ENCODE measurements at places on chromosomes 7 and 10.
A peak's percentile ranks its signal among the peaks of the same experiment; 100 is the strongest.

- no peak for DNase-seq
These were observed 48.5 kb downstream of the MALRD1 start for GRCh38 chr10:19097151-19097550.

GRCh38 chr10:69479240-69480067 lies 28.2 kb downstream of the TSPAN15 start:
- peak; percentile 47 for DNase-seq

DNA sequence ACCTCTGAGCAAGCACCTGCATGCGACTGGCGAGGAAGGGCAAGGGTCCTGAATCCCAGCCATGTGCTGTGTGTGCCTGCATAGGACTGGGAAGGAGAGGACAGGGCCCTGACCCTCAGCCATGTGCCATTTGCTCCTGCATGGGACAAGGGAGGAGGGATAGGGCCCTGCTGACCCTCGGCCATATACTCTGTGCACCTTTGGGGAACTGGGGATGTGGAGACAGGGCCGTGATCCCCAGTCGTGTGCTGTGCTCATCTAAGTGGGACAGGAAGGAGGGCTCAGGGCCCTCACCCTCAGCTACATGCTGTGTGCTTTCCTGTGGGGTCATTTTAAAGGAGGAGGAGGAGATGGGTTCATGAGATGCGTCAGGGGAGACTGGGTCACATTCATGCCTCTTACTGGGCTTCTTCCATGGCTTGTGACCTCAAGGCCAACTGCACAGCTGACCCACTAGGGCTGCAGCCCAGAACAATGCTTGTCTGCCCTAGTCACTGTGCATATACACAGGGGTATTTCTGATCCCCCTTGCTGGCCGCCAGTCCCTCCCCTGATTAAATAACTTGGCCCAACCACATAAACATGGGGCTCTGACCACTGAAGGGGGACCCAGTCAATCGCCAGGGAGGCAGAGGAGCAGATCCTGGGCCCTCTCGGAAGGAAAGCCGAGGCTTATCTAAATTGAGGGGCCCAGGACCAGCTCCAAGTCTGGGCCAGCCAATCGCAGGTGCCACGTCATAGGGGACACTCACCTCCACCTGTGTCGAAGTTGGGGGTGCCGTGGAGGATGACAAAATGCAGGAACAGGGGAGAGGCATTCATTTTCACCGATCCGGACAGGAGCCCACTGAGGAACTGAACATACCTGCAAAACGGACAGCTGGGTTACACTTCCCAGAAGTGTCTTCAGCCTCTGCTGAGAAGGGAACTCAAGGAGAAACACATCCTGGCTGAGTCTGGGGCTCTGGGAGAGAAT lies 167.3 kb downstream of the TNS3 start:
- no peak for DNase-seq

GRCh38 chr7:111561904-111562732 lies at the start of gene IMMP2L:
TSS of gene IMMP2L (minus strand) at chr7:111562492.
- DNase-seq, result peak; percentile 86

GRCh38 chr10:46526682-46527038 lies 29.8 kb downstream of the GPRIN2 start:
- DNase-seq, result no peak

DNA sequence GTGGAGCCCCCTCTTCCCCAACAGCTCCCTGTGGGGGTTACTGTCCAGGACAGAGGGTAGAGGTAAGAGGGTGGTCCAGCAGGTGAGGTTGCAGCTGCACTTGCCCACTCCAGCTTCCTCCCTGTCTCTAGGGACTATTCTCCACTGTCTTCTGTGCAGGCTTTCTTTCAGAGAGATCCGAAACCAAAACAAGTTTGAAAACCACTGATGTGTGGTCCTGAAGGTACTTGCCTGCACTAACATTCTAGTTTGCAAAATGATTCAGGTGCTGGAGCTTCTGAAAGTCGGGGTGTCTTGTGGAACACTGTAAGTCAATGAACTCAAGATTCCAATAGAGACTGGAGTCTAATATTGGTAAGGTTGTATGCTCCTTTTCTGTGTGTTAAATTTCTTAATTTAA lies 63.1 kb downstream of the BLNK start:
- no peak for DNase-seq

DNA sequence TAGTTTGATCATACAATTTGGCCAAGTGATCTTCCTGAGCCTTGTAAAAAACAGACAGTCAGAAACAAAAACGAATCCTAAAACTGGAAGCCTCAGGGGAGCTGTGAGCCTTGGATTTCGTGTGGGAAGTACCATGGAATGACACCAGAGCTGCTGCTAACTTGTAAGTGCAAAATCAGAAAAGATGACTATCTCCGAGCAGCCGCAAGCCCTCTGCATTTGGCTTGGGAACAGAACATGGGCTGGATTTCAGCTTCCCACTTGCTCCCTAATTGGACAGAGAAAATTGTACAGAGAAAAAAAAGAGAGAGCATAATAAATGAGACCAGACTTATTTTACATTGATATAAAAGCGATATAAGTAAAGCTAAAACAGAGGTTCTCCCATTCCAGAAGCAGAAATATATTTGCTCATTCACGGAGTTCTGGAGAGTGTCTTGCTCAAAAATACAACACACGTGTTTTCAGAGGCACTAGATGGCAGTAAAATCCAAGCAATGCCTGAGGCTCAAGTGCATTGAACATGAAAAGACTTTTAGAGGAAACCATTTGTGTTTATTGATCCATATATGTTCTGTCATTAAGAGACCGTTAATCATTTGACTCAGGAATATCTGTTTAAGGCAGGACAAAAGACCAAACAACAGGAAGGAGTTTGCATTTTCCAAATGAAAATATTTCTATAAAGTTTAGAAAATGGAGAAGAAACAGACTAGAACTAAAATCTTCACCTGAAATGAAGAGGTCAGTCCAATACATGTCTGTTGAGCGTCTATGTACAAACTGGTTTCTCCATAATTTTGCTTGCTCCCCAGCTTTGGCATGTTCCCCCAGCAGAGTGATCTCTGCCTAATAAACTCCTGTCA lies 78.3 kb upstream of the SLC26A5 start:
- DNase-seq, result peak; percentile 40

DNA sequence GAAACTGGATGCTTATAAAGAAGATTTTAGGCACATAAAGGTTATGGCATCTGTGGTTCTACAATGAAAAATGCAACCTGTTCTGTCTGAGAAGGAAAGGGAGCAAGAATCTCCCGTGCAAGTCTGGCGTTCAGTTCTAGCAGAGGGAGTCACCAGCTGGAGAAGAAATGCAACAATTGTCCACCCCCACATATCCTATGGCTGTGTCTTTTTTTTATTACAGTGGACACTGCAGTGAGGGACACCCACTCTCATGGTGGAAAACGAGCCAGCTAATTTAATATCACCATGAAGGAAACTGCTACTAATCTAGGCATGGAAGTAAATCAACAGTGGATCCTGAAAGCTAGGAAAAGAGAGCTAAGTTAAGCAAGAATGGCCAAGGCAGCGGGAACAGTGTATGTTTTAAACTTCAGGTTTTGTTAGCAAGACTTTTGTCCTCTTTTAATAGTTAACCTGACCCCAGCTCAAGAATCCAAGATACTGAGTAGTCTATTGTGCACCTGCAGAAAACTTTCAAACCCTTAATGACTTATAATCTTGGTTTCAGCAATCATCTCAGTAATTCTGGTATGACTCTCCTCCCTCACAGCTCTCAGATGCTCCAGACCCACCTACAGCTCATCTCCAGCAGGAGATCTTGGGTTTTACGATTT lies 149.3 kb downstream of the FGFR2 start:
- DNase-seq, result no peak

DNA sequence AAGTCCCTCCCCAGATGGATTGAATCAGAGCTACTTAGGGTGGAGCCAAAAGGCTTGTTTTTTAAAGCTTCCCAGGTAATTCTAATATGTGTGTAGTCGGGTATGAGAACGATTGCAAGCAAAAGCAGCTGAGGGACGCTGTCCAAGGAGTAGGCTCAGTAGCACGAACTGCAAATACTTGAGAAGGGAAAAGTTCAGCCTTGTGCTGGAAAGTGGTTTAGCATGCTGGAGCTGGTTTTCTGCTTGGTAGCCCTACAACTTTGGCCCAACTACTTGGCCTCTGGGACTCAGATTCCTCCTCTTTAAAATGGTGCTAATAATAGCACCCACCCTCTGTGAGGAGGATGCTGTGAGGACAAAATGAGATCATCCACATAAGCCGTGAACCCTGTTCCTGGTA lies 76.2 kb downstream of the AHR start:
- no peak for DNase-seq

GRCh38 chr7:2196381-2197378 lies 36.1 kb downstream of the MAD1L1 start:
- DNase-seq, result no peak

- DNase-seq, result no peak
These were observed 263.7 kb downstream of the IPMK start for GRCh38 chr10:58003945-58004344.

- no peak for DNase-seq
These were observed 40.1 kb downstream of the POLR3A start for GRCh38 chr10:77989081-77989724.

GRCh38 chr10:118447478-118448270 lies 105.5 kb upstream of the FAM204A start:
- peak; percentile 61 for DNase-seq

DNA sequence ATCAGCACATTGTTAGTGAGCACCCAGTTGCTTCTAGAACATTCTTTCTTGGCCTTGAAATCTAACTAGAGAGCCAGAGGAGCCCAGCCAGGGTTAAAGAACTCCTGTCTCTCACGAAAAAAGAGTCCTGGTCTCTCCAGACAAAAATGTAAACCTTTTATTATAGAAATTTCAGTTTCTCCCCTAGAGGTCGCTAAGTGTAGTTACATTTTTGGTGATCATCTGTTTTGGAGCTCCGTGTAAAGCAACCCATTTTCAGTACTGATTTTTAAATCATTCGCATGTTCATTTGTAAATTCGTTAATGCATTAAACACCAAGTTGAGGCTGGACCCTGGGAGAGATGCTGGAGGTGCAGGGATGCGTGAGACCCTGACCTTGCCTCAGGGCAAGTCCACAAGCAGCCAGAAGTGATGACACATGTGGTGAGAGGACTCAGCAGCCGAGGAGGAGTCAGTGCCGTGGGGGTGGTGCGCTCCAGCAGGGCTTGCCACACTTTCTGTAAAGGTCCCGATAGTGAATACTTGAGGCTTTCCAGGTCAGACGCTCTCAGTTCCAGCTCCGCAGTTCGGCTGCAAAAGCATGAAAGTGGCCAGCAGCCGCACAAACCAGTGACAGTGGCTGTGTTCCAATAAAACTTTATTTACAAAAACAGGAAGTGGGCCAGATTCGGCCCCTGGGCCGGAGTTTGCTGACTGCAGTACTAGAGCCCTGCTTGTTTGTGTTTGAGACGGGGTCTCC lies 578.6 kb upstream of the FOXK1 start:
- DNase-seq, result no peak

- no peak for DNase-seq
These were observed 25.5 kb downstream of the RBM17 start for GRCh38 chr10:6114299-6114698.

GRCh38 chr10:31051703-31052102 lies 20.0 kb upstream of the ZNF438 start:
- DNase-seq, result peak; percentile 37

DNA sequence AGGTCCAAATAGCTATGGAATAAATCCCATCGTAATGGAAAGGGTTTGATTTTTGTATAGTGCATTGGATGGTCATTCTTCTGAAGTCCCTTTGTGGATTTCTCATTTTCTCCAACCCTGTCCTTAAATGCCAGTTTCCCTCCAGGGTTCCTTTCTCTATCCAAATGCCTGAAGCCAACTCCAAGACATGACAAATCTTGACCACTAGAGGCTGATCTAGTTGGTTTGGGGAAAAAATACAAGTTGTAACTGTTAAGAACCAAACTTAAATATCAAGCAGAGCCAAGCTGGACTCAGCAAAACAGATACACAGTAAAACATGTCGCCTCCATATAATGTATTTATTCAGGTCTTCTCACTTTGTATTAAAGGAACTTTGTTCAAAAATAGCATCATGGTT lies 28.7 kb downstream of the FRMD4A start:
- DNase-seq, result peak; percentile 2

GRCh38 chr7:90692396-90692795 lies 96.3 kb downstream of the CDK14 start:
- no peak for DNase-seq

DNA sequence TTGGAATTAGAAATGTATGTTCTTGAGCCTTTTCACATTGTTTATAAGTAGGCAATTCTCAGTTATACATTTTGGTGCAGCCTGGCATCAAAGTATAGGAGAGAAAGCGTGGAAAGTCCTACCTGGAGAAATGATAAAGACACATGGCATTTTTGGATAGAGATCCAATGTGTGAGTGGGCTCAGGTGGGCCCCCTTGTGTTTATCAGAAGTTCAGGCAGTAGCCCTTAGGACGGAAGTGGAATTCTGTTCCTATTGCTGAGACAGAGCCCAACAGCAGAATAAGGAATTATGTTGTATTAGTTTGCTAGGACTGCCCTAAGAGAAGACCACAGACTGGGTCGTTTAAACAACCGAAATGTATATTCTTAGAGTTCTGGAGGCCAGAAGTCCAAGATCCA lies 85.2 kb upstream of the AMPH start:
- DNase-seq, result no peak
